Hypothalamus (tissue), 51 donors: ENCODE measurements at places on chromosomes 5 and 9.

- peak; percentile 50 for DNase-seq
Measured at GRCh38 chr9:109779711-109780452, at the start of gene PALM2AKAP2. Gene PALM2AKAP2 (plus strand): TSS chr9:109780198. CDS start chr9:109780489, 291 bp downstream.

DNA sequence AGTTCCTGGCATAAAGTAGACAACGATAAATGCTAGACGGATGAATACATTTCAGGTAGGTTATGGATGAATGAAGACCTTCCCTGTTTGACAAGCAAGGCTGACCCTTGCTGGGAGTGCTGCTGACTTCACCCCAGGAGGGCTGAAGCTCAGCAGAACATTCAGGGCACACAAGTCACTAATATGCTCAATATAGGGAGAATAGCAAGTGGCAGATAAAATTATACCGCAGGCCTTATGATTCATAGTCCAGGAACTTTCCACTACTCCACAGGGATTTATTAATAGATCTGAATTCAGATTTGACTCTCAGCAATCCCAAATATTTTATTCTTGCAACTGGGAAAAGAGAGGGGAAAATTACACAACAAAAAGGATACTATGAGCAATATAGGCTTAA, 38.2 kb upstream of the GRAMD2B start:
- no peak for DNase-seq

DNA sequence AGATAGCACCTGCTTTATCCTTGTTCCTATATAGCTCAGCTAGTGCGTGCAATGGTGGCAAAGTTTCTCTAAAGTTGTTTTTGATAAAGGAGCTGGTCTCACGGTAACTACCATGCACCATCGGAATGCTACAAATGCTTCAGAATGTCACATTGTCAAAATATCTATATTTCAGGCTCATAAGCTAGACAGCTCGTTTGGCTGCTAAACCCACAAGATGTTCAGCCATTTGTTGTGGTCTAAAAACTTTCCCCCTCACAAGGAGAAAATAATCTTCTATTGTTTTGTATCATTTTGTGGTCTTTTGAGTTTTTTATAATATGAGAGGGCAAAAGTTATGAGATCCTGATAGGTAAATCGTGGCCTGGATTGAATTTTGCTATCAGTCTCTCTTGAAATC, 137.9 kb downstream of the NTRK2 start:
- no peak for DNase-seq

- DNase-seq = no peak
Measured at GRCh38 chr9:33106827-33107621, 30.6 kb upstream of the SMU1 start.

- no peak for DNase-seq
Measured at GRCh38 chr9:104463864-104464263, 40.2 kb upstream of the OR13F1 start.

- DNase-seq = no peak
Measured at GRCh38 chr9:129350143-129350935, 172.3 kb upstream of the IER5L start.

DNA sequence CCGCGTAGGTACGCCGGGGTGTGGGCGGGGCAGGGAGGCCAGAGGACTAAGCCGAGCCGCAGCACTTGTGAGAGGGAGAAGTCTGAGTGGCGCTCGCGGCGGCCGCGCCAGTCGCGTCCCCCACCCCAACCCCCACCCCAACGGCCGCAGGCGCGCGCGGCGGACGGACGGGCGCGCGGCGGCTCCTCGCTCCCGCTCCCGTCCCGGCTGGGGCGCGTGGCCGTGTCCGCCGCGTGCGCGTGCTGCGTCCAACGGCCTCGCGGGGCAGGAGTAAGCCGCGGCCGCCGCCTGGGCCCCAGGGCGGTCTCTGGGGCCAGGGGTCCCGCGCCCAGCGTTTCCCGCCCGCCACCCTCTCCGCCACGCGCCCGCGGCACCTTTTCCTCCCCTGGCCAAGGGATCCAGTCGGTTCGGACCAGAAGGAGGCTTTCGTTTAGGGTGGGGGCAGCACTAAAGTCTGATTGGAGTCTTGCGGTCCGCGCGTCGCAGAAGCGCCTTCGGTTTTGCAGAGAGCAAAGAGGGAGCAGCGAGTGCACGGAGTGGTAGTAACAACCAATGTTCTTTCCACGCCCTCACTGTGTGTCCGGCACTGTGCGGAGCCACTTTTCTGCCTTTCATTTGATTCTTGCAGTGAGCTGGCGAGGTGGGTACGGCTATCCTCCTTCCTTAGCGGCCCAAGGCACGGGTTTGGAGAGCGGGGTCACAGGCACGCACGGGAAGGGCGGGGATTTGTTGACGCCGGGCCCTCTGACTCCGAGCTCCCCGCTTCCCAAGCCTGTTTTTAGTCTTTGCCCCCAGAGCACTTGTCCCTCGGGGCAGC, 483 bp downstream of the G3BP1 start:
- peak; percentile 55 for DNase-seq

- DNase-seq = no peak
Measured at GRCh38 chr5:68214482-68215207, 911 bp upstream of the PIK3R1 start.

GRCh38 chr5:60340965-60341471, 358.9 kb downstream of the DEPDC1B start:
- no peak for DNase-seq

GRCh38 chr5:130955041-130955440, 210.0 kb downstream of the HINT1 start:
- no peak for DNase-seq
